ENCODE measurements at places on chromosomes 2 and 18.
A peak's percentile ranks its signal among the peaks of the same experiment; 100 is the strongest.

- no peak for DNase-seq
Measured at GRCh38 chr2:191638802-191639172, 39.1 kb upstream of the NABP1 start.

GRCh38 chr18:59029663-59030429, 109.8 kb upstream of the SEC11C start:
- no peak for DNase-seq

DNA sequence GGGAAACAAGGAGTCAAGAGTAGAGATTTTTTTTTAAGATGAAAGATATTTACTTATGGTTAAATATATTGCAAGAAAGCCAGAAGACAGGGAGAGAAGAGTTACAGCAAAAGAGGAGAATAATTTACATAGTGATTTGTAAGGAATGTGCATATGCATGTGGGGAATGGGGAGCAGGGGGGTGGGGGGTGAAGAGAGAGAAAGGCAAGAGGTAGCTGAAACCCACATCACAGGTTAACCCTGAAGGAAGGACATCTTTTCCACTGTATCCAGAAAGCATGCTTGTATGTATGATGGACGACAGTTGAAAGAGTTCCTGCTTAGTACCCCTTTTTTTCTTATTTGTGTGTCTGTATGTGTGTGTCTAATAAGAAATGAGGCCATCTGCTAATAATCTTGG, 371.9 kb downstream of the RAD51AP2 start:
- no peak for DNase-seq

GRCh38 chr18:13621886-13622619, 104.3 kb downstream of the FAM210A start:
- DNase-seq: no peak

DNA sequence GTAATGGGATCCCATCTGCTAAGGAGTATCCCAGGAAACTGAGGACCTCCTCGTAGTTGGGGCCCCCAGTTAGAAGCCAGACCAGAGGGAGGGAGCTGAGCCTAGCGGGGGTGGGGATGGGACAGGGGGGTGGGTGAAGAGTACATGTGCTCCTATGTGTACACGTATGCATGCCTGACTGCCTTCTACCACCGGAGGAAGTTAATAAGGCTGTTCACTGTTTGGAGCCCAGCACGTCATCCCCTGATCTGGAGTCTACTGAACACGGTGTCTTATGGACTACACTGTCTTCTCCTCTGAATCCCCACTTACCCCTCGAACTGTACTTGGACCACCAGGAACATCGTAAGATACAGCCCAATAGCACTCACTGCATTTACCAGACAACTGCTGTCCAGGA, 68.5 kb downstream of the SFXN5 start:
- DNase-seq: no peak

GRCh38 chr18:2963048-2963447, 49.9 kb downstream of the LPIN2 start:
- DNase-seq: peak; percentile 67

- no peak for DNase-seq
Measured at GRCh38 chr2:217353591-217353990, 493.7 kb upstream of the TNP1 start.

DNA sequence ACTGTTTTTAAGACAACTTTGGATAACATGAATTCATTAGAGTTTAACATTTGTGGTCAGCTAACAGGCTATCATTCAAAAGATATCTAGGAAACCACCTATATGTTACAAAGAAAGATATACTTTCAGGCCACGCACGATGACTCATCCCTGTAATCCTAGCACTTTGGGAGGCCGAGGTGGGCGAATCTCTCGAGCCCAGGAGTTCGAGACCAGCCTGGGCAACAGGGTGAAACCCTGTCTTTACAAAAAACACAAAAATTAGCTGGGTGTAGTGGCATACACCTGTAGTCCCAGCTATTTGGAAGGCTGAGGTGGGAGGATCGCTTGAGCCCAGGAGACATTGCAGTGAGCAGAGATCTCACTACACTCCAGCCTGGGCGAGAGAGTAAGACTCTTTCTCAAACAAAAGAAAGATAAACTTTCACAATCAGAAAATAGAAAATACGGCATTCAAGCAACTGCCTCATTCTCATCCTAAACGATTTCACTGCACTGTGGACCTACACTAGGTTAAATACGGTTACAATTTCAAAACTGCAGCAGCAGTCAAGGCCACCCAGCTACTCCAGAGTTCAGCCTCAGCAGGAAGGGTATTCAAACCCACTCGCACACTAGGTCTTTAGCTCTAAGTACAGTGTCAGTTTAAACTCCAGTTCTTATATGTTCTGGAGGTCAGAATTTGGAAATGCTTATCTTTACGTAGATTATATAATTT, 250.0 kb upstream of the SLC39A10 start:
- DNase-seq: no peak

DNA sequence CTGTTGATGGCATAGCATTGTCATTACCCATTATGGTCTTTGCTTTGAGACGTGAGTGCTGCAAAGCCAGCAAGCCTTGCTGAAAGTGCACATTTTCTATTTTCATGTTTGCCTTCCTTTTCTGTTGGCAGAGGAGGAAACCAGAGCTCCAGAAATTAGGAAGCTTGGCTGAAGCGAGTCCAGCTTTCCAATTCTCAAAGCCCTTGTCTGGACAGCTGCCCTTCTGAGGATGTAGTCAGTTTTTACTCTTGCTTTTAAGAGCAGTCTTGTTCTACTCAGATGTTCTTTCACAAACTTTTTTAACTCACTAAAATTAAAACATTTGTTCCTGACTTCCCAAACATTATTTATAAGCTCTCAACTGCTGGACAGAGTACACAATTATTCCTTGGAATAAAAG, 93.8 kb downstream of the ICOS start:
- no peak for DNase-seq

DNA sequence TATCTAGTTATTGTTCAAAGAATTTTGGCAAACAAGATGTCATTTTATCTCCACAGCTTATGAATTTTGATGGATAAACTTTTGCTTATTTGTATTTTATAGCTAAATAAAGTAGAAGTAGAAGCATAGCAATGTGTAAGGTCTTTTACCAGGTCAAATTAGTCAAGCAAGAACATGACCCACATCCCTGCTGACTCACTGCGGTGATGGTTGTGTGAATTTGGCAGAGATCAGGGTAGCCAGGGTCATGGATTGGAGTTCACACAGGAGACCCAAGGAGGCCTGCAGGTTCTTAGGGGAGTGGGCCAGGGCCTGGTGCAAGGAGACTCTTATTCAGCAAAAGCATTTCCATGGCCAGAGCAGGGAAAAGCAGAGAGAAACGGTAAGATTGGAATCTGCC, 18.7 kb downstream of the SP140 start:
- DNase-seq: no peak

- DNase-seq: no peak
Measured at GRCh38 chr2:144515099-144515695, 4.7 kb downstream of the ZEB2 start.

DNA sequence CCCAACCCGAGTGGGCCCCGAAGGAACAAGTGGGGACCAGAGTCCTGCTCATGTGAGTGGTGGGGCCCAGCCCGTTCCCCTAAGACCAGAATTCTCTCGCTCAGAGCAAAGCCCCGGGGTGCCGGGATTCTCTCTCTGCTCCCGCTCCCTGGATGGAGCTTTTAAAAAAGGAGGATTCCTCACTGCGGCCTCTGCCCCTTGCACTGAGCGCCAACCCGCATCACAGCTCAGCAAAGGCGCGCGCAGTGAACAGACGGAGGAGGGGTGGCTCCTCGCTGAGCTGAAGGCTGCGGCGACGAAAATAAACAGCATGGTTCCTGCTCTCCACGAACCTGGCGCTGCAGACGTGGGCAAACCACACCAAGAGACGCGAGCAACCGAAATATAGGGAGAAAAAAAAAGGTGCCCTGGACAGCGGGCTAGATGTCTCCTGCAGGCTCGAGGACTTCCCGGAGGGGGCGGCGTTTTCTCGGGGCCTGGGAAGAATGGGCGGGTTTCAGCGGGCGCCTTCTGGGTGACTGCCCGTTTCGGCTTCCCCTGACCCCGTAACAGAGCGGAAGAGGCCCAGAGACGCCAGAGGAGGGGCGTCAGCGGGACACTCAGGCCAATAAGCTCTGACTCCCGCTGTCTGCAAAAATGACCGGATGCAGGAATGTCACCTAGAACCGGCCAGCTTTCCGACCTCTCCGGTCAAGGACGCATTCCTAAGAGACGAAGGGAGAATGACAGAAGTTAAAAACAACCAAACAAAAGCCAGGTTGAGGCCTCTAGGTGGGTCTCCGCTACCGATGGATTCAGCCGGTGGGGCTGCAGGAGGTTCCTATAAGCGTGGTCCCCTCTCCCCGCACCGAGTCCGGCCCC, 819 bp upstream of the KLF11 start:
- no peak for DNase-seq

DNA sequence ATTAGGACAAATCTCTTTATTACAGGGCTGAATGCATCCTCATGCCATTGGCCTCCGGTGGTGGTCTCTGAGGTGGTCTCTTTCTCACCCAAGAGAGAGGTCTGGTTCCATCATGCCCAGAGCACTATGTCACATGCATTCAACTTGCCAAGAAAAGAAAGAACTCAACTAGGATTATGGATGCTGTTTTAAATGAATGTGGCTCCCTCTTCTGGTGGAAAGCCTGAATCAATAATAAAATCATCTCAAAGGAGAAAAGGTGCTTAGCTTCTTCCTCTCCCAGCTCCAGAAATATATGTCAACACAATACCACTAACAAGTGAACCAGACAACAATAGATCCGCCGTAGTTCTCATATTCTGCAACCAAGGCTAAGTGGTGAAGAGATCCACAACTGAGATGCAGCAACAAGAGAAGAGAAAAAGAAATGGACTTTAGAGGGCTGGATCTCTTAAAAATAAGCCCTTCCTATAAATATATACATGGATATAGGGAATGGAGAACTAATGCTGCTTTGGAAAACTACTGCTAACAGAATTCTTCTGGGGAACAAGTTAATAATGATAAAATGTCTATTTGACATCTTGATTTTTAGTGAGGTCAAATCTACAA, 396.8 kb downstream of the NCKAP5 start:
- no peak for DNase-seq

Measured in central memory CD8-positive, alpha-beta T cell (primary cell).